T-cell (primary cell): ENCODE measurements at places on chromosomes 12 and 14. TPM values are rescaled to one million over a fixed set of nuclear protein-coding genes. Genes with fewer than 3 reads are reported as not detected.
A peak's percentile ranks its signal among the peaks of the same experiment; 100 is the strongest.

GRCh38 chr14:75231320-75231719, 47.3 kb upstream of the FOS start:
- no peak for DNase-seq

DNA sequence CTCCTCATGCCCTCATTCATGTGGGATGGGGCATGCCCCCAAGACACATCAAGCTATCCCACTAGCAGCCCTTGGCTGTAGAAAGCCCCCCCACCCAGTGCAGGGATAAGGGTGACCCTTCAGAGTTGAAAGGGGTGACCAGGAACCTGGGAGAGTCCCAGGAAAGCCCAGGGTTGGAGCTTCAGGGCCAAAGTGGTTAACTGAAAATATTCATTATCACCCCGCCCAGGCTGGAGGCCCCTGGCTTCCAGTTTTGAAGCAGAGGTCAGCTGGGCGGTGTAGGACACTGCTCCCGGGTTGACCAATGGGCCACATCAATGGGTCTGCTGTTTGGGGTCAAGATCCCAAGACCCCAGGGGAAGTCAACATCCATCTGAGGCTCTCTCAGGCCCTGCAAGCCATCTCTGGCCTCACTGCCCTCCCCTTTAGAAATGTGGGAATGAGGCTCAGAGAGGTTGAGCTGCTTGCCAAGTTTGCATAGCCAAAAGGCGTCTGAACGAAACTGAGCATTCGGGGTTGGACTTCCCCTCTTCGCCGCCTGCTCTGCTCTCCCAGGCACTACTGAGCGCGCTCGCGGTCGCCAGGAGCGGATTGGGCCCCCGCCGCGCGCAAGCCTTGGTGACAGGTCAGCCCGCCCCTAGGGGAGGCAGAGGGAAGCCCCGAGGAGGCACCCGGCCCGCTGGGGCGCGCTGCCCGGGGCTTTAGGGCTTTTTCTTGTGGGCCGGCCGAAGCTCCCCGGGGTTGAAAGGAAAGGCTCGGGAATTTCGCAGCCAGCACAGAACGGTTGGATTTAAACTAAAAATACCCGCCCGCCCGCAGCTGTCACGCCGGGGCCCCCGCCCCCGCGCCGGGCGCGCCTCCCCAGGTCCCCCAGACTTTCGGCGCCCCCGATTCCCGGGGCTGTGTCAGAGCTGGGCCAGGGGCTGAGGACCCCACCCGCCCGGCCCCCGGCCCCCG, 576 bp downstream of the SYNE3 start:
- peak; percentile 85 for DNase-seq

- DNase-seq = no peak
Observed at GRCh38 chr12:107264667-107265066, 171.3 kb upstream of the CRY1 start.

GRCh38 chr14:79831195-79831892, 380.0 kb downstream of the DIO2 start:
- DNase-seq = no peak

RTRAF gene
- total RNA-seq = 106 TPM

DPPA3 gene
- not detected for total RNA-seq
